ENCODE measurements at places on chromosomes 7 and 10.

DNA sequence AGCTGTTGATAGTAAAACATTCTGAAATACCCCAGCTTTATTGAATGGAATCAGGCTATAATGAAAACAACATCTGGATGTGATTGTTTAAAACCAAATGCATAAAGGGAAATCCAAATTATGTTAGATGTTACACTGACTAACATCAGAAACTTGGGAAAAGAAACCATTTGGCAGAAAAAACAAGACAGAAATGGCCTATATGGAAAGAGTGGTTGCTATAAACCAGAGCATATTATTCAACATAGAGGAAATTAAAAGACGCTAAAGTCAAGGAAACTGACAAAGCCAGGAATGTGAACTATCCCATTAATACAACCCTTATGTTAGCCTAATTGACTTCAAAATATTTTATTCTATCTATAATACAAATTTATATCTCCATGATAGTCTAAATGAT is 53.0 kb upstream of the CABCOCO1 start:
- no peak for DNase-seq

DNA sequence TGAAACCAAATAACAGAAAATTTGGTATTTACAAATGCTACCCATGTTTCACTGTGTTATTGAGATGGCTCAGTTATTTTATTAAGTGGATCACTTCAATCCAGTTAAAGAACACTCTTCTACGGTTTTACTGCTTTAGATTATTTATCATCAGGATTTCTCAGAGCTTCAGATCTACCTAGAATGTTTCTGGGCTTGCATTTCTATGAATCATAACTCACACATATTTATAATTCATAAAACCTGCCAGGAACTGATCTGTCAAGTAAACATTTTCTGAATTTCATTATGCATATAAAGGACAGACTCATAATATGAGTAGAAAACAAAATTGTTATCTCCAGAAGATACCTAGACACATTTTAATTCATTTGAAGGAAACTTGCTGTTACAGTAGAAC is 1172.3 kb upstream of the LRRTM3 start:
- DNase-seq = no peak

DNA sequence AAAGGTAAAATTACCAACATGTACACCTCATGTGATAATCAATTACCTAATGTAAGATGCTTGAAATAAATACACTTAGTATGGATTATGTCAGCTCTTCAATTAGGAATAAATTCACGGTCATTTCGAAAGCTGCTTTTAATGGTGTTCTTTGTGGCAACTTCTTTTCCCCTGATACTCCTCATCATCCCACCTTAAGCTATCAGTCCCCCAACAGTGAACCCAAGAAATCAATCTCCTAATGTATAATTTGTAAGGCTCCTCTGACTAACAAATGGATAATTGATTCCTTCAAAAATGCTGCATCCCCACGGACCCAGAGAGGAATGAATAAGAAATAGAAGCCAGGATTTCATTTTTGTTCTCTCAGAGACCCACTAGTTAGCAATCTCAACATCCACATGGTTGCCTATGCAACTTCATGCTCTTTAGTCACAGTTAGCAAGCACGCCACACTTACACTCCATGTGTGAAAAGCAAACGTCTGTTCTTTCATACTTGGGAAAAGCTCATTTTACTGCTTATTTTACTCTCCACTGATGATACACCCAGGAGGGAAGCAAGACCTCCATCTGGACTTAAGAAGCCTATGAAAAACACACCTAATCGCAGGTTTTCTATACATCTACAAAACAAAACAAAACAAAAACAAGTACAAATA is 70.1 kb downstream of the VPS41 start:
- no peak for DNase-seq

- DNase-seq = peak; percentile 28
These were observed 220.9 kb downstream of the C7orf25 start for GRCh38 chr7:42690794-42691639.

DNA sequence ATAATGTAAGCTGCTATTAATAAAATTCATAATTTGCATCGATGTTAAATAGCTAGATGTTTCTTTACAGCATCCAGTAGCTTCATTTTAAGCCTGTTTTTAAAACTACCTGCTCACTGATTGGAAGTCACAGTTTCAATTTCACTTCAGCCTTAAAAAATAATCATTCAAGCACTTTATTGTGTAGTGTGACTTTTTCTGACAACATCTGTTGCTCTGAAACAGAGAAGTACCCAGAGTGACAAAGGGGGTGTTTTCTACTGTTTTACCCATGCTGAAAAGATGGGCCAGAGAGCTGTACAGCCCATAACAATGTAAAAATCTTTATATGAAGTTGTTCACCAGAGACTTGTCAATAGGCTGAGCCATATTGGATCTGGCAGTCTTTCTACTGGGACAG is 437.2 kb downstream of the MDFIC start:
- DNase-seq = no peak

- no peak for DNase-seq
These were observed 43.6 kb downstream of the ZNF22 start for GRCh38 chr10:45044290-45044689.

DNA sequence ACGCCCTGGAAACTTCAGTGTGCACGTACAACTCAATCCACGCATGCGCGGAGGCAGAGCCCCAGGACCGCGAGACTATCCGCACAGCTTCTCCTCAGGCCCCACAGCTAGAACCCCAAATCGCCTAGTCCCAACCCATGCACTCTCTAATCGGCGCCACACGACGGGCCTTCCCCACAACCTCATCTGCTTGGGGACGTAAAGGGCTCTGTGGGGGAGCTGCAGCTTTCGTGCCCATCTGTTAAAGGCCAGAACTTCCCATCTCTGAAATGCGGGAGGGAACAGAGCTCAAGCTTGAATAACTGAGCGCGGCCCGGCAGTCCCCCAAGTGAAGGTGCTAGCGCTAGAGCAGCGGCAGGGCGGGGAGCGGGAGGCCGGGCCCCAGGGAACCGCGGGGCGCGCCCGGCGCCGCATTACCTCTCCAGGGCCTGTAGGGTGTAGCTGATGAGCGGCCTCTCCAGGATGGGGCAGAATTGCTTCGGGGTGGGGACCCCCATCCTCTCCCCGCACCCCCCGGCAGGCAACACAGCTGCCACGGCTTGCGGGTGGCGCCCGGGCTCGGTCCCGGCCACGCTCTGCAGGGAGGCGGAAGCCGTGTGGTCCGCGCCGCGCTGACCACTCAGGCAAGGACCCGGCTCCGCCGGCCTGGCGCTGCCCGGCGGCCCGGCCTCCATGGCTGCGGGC is 547 bp downstream of the CRPPA start:
- DNase-seq = peak; percentile 81

GRCh38 chr10:11170993-11171851 is 153.6 kb downstream of the CELF2 start:
- no peak for DNase-seq

- DNase-seq = peak; percentile 20
These were observed 1.6 kb downstream of the FAM171A1 start for GRCh38 chr10:15369256-15370211.

- no peak for DNase-seq
These were observed 3.0 kb upstream of the DDIT4 start for GRCh38 chr10:72270607-72271281.

DNA sequence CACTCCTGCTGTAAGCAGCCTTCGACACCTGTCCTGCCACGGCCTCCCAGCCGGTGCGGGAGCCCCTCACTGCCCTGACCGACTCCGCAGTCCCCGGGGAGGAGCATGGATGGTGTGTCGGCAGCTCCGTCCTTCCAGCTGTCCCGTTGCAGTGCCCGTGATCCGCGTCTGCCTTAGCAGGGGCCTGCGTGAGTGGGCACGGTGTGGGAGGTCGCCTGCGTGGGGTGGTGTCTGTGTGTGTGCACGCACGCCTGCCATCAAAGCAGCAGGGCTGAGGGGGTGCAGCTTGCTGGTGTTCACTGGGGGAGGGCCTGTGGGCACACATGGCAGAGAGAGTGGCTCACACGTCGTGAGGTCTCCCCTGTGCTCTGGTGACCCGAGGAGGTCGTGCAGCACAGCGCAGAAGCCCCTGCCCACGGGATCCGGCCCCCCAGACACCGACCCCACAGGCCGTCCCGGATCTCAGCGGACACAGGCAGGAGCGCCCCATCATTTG is 10.3 kb downstream of the MAFK start:
- DNase-seq = no peak

- no peak for DNase-seq
These were observed 48.7 kb downstream of the WDFY4 start for GRCh38 chr10:48733329-48733728.
